Activated CD4-positive, alpha-beta T cell treated with anti-CD3 and anti-CD28 coated beads for 48 hours (primary cell): ENCODE measurements at places on chromosomes 5 and 9.

GRCh38 chr9:81317939-81318338 lies 371.4 kb downstream of the TLE1 start:
- no peak for DNase-seq

DNA sequence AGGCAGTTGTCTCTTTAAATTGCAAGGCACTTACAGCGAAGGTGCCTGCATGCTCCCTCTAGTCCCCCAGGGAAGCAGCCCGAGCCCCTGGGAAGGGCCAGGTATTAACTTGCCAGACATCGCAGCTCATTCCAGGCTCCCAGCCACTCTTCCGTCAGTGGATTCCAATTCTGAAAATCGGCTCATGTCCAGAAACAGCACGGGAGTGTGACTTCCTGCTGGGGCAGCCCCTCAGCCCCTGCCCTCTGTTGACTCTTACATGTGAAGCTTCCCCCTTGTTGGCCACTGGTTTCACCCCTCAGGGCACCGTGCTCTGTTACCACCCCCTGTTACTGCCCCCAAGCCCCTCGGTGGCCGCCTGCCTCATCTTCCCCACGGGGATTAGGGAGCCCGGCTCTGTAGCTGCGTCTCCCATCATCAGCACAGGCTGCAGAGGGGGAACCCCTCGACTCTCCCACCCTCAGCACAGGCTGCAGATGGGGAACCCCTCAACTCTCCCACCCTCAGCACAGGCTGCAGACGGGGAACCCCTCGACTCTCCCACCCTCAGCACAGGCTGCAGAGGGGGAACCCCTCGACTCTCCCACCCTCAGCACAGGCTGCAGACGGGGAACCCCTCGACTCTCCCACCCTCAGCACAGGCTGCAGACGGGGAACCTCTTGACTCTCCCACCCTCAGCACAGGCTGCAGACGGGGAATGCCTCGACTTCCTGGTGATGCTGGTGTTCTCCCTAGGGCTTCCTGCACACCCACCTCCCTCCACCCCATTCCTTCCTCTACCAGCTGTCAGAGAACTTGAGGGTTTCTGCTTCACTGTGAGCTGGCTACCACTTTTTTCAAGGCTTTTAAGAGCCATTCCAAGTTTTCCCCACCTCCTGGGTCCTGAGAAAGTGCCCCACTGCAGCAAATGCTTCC lies 11.1 kb upstream of the CACNA1B start:
- no peak for DNase-seq

DNA sequence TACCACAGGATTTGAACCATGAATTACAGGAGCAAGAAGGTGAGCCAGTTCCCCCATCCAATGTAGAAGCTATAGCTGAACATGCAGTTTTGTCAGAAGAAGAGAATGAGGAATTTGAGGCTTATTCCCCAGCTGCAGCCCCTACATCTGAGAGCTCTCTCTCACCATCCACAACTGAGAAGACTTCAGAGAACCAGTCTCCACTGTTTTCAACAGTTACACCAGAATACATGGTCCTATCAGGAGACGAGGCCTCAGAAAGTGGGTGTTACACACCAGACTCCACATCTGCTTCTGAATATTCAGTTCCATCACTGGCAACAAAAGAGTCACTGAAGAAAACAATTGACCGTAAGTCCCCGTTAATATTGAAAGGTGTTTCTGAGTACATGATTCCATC lies 40.9 kb downstream of the CMYA5 start:
- DNase-seq = no peak

GRCh38 chr5:53091289-53091688 lies 18.3 kb downstream of the MOCS2 start:
- no peak for DNase-seq

DNA sequence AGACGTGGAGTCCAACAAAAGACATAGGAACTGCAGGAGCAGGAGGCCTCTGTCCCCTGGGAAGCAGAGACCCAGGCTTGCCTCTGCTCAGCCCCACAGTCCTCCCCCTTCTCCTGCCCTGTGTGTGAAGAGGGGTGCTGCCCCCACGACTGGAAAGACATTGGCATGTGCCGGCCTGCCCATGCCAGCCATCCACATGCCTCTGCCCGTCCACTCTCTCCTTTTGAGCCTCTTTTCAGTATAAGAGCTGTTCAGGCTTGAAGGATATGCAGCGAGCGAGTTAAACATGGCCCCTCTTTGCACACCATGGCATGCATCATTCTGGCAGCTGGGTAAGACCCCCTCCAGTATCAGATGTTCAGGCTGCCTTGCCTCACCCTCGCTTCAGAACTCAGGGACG lies 159.7 kb upstream of the OTULINL start:
- DNase-seq = no peak

DNA sequence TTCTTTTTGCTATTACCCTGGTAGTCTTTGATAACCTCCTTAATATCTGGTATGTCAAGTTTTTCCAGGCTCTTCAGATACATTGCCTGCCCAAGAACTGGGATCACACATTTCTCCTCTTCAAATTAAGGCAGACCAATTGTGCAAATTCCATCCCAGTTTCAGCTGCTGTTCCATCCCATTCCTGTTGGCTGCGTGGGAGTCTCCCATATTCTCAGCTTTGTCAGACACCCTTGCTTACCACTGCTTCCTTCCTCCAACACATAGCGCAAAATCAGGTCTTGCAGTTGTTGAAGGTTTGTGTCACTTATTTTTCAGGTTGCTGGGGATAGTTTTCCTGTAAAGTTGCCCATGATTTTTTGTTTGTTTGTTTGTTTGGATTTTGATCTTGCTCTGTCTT lies 15.2 kb downstream of the HCN1 start:
- DNase-seq = no peak

- DNase-seq = no peak
Measured at GRCh38 chr9:72486594-72486955, 34.8 kb upstream of the TMC1 start.

GRCh38 chr5:78747705-78748359 lies 99.3 kb upstream of the LHFPL2 start:
- DNase-seq = no peak

- no peak for DNase-seq
Measured at GRCh38 chr5:37915097-37915736, 75.4 kb upstream of the GDNF start.

GRCh38 chr5:31158686-31159085 lies 34.8 kb upstream of the CDH6 start:
- no peak for DNase-seq

- DNase-seq = no peak
Measured at GRCh38 chr9:109331353-109331752, 10.5 kb upstream of the EPB41L4B start.

DNA sequence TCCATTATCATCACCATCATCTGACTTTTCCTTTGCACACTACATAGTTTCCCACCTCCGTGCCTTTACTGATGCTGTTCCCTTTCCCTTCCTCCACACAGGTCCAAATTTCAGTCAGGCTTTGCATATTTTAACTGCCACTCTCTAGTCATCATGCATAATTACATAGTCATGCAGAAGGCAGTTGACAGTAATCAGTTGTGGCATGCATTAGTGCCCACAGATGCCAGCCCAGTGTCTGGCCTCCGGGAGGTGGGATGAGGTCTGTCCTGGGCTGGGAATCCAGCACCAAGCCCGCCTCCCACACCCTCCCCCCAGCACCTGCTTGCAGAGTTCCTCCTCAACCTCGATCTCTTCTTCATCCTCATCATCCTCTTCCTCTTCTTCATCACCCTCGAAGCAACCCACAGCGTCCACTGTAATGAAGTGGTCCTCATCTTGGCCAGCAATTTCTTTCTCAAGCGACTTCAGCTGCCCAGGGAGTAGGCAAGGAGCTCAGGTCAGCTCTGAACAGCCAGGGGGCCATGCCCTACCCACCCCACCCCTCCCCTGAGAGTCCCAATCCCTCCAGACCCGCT lies 8.8 kb downstream of the BBLN start:
- DNase-seq = no peak
